ENCODE measurements at places on chromosomes 3 and 15.

- no peak for DNase-seq
Measured at GRCh38 chr3:177878192-177878591, 658.0 kb upstream of the KCNMB2 start.

- DNase-seq: no peak
Measured at GRCh38 chr15:63418811-63419210, 37.2 kb upstream of the CA12 start.

DNA sequence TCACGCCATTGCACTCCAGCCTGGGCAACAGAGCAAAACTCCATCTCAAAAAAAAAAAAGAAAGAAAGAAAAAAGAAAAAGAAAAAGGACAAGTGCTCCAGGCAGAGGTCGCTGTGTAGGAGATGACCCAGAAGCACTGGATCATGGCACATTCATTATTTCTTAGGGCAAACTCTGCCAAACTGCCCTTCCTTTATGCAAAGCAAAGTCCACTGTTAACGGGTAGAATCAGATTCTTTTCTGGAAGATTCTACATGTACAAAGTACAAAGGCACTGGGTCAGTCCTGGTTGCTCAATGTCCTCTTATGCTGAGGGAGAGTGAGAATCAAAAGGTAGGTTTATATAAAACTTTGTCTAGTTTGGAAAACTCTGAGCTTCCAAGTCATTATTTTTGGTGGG lies 144.9 kb downstream of the FEZF2 start:
- no peak for DNase-seq

DNA sequence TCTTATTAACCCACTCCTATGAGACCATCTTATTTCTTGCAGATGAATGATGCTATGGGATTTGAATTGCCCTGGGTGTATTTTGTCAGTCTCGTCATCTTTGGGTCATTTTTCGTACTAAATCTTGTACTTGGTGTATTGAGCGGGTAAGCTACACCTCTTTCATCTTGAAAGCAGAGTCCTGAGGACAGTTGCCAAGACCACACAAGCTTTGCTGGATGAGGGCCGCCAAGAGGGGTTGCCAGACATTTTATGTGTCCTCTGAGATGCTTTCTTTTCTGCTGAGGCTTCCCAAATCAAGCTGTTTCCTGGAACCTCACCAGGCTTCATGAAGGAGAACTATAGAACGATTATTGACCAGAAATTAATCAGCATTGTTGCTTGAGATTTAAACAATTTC lies 173.2 kb downstream of the CHDH start:
- DNase-seq: no peak

DNA sequence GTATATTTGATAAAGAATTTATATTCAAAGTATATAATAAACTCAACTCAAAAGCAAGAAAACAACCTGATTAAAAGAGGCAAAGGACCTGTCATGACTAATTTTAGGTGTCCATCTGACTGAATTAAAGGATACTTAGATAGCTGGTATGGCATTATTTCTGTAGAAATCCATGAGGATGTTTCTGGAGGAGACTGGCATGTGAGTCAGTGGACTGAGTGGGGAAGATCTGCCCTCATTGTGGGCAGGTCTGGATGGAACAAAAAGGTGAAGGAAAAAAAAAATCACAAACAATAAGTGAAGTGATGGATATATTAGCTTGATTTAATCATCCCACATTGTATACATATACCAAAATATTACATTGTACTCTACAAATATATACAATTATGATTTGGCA lies 16.6 kb downstream of the ANKRD28 start:
- DNase-seq: no peak

GRCh38 chr3:154967090-154967489 lies 113.0 kb upstream of the MME start:
- DNase-seq: no peak

DNA sequence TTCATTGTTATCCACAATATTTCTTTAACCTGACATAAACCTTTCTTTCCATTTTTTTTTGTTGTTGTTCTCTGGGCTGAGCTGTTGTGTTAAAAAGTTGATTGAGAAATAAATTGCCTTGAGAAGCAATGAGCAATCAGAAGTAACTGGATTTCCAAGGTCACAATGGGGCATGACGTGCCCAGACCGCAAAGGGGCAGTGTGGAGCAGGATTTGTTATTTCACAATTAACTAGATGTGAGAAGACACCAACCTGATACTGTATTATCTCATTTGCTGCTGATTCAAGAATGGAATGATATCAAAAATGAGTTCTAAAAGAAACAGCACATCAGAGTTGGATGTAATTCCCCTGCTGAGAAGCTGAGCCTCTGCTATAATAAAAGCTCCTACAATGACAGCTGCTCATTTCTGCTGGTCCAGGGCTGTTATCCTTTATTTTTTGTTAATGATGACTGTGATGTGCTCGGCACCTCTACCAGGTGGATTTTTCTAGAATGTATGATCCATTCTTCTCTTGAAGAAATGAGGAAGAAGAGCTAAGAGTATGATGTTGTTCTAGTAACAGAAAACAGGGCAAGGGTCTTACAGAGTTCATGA lies 28.1 kb downstream of the CPNE4 start:
- no peak for DNase-seq

GRCh38 chr3:147398813-147399534 lies 7.4 kb downstream of the ZIC4 start:
- DNase-seq: no peak

GRCh38 chr15:78640527-78641101 lies 396 bp downstream of the CHRNB4 start:
- DNase-seq: peak; percentile 3

DNA sequence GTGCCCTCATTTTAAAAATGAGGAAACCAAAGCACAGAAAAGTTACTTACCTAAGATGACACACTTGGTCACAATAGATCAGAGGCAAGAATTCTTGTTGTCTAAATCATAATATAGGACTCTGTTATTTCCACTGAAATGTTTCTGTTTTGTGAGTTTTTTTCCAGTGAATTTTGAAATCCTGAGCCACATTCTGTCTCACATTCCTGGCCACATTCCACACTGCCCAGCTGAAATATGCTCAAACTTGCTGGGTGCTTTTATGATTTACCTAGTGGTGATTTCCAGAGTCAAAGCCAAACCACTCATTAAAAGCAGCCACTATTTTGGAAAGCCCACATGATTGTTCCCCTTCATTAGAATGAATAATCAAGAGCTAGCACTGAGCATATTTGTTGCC lies 82.3 kb upstream of the NPHP3 start:
- no peak for DNase-seq

Measured in activated naive CD4-positive, alpha-beta T cell treated with Interleukin-2 at 50 U/mL for 16 hours (primary cell).